Activated CD4-positive, alpha-beta memory T cell treated with anti-CD3 and anti-CD28 coated beads for 36 hours (primary cell): ENCODE measurements at places on chromosomes 4 and X. TPM values are rescaled to one million over a fixed set of nuclear protein-coding genes. Genes with fewer than 3 reads are reported as not detected.

The GYG2 gene
- total RNA-seq = not detected

DNA sequence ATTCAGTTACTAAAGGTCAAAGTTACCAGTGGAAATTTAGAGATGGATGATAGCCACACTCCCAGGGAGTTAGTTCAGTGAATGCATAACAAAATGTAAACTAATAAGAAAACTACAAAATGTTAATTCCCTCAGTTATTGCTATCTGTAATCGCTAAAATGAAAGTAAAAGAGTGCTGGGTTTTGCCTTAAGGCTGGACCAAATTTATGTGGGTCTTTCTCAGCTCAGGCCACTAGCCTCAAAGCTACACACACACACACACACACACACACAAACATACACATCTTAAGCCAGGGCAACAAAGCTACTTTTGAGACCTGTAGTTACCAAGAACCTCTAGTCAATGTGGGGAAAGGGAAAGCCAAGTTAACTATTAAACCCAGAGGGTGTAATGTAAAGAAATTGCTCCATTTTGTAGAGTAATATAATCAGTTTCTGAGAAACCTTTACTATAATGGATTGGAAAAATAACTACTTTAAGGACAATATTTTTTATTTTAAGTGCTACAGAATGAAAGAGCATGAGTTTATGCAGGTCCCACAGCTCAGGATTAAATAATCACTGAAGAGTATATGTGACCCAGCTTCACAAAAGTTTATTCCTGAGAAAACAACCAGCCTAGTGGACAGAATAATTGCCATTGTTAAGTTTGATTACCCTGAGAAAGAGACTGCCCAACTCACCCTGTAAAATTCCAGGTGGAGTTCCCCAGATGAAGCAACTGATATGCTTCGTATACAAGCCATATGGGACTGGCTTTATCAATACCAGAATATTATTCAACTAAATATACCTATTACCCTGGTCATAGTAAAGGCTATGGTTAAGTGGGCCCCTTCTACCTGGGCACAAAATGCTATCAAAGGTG, 8.9 kb upstream of the UGT2A3 start:
- DNase-seq = no peak

- DNase-seq = no peak
Observed at GRCh38 chr4:113040793-113041192, 8.7 kb upstream of the ANK2 start.

GRCh38 chr4:107564326-107564725, 155.7 kb downstream of the PAPSS1 start:
- no peak for DNase-seq

The CPZ gene
- not detected for total RNA-seq

The AVPR2 gene
- not detected for total RNA-seq

GRCh38 chr4:13268703-13269102, 215.4 kb downstream of the RAB28 start:
- DNase-seq = no peak

The SCML1 gene
- total RNA-seq = 3.8 TPM

DNA sequence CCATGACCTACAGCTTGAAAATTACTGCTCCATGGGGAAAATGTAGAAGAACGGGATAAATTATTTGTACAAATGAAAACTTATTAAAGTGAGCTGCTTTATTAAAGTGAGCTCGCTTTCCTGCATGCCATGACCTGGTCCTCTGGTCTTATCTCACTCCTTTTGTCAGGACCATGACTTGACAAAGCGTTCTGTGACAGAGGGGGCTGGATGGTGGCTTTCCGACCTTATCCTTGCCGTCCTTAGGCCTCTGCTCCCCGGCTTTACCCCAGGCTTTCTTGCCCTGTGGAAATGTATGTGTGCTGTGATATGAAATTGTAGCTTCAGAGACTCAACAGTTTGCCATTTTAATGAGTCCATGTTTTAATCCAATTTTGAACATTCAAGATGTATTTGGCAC, 44.0 kb upstream of the FBXW7 start:
- no peak for DNase-seq

- DNase-seq = no peak
Observed at GRCh38 chr4:97587912-97588311, 555.4 kb downstream of the STPG2 start.

- DNase-seq = peak; percentile 16
Observed at GRCh38 chr4:82721819-82722423, 76.7 kb downstream of the SCD5 start.

DNA sequence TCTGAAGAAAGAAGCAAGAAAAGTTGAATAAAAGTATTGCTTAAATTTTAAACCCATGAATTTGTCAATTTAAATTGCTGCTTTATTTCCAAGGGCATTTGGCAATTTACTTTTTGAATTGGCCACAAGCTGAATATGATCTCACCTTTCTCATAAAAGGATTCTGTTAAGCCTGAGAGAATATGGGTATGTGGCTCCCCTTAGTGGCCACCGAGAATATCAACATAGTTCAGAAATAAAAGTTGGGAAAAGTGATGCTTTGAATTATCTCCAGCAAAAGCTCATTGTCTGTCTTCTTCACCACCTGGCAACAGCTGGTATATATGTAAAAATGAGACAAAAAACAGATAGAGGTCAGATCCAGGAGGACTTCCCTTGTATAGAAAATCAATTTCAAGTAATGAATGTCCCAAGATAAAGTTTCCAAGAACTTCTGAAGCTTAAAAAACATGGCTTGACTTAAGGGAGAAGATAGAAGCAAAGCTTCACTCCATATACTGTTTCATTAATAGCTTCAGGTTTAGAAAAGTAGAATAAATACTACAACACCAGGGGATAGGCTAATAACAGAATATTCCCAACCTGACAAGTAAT, 290.7 kb upstream of the FAM241A start:
- DNase-seq = no peak

The FREM3 gene
- total RNA-seq = not detected
